ENCODE measurements at places on chromosomes 6 and 20.

DNA sequence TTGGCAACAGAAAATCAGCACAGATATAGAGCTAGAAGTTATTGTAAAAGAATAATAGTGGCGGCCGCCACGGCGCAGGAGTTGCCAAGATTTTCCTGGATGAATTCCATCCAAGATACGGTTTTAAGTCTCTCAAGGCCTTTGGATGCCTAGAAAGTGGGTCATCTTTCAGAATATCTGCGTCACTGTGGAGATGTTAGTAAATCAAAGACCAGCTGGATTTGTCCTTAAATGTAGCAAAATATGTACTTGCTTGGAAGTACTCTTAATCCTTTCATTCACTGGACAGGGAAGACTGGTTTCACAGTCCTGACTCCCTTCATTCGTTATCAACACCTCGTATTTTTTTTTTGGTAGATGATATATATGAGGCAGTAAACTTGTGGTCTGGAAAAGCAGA lies 83.0 kb downstream of the SLC22A3 start:
- peak; percentile 93 for DNase-seq

GRCh38 chr20:45087097-45087790 lies 13.7 kb downstream of the KCNS1 start:
- DNase-seq: no peak

DNA sequence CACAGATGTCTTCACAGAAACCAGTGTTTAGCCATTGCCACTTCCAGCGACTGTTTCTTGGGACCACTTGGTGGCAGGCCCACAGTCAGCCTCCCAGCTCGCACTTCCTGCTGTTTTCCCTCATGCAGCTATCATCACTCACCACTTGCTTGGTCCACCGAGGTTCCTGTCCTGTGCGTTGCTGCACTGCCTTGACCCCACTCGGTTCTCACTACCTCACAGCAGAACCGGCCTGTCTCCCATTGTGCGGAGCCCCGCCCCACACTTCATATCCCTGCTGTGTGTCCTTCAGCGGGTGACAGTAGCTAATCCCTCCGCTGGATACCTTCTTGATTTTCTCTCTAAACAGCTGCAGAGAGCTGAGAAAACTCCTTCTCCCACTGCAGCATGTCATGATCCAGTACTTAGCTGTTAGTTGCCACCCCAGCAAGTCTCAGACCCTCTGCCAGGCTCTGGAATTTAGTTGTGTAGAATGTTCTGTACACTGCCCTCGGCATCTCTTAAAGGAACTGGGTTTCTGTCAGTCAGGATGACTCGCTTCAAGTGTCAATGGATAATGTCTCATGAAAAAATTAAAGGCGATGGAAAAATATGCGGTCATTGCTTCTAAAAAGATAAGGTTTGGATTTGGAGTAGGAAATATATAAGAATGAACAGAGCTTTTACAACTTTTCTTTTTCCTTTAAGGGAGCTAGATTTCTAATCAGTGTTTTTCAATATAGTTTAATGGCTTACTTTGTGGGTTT lies 208.0 kb downstream of the FARS2 start:
- no peak for DNase-seq

GRCh38 chr6:45619994-45620471 lies 242.3 kb upstream of the SUPT3H start:
- no peak for DNase-seq

- no peak for DNase-seq
These were observed 12.0 kb downstream of the TCP1 start for GRCh38 chr6:159777240-159777904.

GRCh38 chr6:159788753-159789376 lies 537 bp downstream of the TCP1 start:
- peak; percentile 15 for DNase-seq

DNA sequence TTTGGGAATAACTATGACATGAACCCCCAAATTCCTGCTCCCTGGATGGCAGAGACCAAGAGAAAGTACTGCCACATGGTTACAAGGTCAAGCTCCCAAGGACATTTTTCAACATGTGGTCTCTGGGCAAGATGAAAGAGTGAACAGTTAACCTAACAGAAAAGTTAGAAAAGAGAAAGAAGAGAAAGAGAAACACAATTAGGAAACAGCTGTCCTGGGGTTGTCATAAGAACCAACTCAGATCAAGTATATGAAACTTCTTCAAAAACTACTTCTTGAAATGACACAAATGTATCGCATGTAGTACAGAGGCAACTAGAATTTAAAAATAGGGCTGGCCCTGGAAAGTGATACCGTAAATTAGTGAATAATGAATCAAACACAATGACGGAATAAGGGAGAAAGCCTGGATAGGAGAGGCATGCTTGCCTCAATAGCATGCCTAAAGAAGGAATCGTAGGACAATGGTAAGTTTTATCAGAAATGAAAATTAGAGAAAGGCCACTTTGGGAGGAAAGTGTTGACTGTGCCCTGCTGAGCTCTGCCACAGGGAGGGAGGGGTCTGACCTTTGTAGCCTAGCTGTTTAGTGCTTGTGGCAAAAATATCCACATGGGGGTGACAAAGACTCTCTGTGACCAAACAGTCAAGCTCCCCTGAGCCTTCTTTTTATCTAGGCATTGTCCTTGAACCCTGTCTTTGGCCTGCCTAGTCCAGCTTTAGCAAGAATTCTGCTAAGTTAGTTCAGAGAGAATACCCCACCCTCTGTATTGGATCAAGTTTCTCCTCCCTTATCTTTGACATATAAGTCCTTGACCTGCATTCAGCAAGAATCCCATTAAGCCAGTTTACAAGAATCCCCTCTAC lies 4.3 kb upstream of the DCBLD1 start:
- no peak for DNase-seq

GRCh38 chr6:66556936-66557335 lies 849.9 kb upstream of the EYS start:
- no peak for DNase-seq

GRCh38 chr6:108732091-108732870 lies 115.9 kb upstream of the ARMC2 start:
- DNase-seq: no peak

DNA sequence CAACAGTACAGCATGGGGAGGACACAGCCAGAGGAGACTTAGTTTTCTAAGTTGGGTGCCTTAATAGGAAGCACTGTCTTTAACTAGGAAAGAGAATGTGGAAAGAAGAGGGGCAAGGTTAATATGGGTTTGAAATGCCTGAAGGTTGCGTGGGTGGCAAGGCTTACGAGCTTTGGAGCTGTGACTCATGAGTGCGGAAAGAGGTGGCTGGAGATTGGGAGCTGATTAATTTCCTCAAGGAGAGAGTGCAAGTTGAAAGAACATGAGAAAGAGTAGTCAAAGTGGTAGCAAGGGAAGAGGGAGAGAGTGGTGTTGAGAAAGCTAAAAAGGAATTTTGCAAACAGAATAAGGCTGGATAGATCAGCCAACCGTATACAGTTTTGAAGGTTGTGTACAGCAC lies 315.1 kb upstream of the PRND start:
- no peak for DNase-seq

- no peak for DNase-seq
These were observed 192.5 kb downstream of the PTPRK start for GRCh38 chr6:128327890-128328289.

GRCh38 chr20:17460119-17460518 lies 71.1 kb downstream of the BFSP1 start:
- DNase-seq: no peak

- no peak for DNase-seq
These were observed 11.7 kb upstream of the IGF2R start for GRCh38 chr6:159957071-159957673.

DNA sequence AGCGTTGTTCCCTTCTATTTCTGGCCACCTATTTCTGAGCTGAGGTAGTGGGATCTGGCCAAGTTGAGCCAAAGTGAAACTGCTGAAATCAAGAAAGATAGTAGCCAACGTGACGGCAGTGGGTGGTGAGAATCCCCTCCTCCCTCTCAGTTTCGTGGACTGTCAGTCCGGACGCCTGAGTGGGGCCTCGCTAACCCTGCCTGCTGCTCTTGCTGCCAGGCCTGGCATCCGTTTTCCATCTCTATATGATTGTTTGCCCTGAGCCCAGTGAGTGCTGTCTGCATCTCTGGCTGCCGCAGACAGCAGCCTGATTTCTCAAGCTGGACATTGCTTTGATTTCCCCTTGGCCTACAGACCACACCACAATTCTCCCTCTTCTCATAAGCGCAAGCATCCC lies 23.5 kb upstream of the PAX1 start:
- DNase-seq: no peak

DNA sequence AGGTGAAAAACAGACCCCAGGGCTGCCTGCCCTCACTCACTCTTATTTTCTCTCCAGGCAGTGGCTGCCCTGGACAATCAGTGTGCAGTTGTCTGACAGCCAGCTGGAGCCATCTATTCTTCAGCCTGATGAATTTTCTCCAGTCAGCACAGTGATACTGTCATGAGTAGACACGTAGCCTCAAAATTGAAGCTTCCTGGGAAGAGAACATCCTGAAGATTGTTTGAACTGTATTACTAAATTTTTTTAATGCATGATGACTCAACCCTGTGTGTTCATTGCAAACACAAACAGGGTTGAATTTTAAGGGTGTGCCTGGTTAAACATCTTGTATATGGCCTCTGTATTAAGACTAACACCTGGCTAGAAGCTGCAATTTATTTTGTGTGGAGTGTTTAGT lies 49.8 kb upstream of the STXBP5 start:
- DNase-seq: no peak

DNA sequence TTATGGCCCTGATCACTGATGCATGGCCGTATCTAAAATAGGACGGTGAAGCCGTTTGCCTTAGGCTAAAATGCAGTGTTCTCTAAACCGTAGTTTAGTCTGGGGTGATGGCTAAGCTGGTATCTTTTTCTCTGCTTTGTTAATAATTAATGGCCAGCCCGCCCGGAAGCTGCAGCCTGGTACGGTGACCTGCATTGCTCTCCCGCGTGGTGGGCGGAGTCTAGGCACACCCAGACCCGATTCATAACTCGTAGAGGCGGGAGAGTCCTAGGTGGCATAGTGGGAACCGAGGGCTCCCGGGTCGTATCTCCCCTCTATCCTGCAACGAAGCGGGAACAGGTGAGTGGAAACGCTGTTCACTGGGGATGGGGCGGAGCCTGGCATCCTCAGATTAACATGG lies 5.5 kb downstream of the CDH4 start:
- DNase-seq: no peak

DNA sequence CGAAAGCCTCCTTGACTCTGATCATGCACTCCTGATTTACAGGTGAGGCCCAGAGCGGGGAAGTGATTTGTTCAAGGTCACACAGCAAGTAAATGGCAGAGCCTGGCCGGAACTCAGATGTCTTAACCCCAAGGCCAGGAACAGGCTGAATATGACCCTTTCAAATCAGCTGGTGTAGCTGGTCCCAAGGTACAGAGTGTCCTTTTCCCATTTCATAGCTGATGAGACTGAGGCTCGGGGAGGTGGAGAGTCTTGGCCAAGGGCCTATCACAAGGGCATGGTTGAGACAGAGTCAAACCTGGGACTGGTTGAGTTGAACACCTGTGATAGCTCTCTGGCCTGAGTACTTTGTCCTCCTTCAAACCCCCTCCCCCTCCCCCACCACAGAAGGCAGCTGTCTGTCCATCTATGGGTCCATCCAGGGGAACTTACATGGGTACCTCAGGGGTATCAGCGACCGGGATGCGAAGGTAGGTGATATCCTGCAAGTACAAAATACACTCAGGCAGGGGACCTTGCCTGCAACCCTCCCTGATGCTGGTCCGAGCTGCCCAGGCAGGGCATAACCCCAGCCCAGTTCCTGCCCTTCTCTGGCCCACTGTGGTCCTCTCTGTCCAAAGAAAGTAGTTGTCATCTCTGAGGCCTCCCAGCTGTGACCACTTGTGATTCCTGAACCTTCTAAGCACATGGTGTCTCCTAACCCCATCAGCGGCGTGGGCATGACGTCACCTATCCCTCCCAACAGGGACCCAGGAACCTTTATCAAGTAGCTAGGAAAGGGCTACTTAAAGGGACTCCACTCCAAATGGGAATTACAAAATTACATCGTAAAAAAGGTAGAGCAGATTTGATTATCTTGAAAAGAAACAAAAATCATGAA lies 5.6 kb downstream of the DUSP15 start:
- DNase-seq: no peak

DNA sequence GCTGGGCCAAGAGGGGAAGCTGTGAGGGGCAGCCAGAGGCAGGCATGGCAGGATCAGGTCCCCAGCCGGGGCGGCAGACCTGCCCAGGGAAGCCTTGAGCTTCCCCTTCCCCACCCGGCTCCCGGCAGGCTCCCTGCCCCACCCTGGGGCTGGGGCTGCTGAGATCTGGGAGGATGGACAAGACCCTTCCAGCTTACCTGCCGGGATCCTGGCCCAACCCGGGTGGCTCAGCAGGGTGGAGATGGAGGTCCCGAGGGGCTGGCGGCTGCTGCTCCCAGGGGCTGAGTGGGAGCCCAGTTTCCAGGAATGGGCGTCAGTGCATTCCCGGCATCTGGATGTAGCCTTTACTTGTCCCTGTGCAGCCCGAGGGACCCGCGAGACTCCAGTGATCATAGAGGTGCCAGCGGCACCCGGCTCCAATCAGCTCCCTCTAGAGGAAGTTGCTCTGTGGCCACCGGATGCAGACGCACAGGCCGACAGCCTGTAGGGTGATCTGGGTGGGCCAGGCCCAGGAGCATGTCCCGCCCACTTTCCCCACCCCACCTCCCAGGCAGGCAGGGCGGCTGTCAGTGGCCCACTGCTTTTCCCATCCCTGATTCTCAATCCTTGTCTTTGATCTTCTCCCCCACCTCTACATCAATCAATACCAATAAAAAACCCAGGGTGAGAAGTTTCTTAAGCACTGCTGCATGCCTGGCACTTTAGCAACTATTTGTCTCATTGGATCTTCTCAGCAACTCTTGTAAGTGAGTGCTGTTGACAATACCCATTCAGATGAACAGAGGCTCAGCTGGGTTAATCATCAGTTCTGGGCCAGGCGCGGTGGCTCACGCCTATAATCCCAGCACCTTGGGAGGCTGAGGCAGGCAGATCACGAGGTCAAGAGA lies at the start of gene BAK1:
Gene BAK1, minus strand, starts transcription at position 449 of the 887 bp plus-strand sequence. CDS start 2,672 bp downstream, outside the sequence.
- DNase-seq: peak; percentile 94

DNA sequence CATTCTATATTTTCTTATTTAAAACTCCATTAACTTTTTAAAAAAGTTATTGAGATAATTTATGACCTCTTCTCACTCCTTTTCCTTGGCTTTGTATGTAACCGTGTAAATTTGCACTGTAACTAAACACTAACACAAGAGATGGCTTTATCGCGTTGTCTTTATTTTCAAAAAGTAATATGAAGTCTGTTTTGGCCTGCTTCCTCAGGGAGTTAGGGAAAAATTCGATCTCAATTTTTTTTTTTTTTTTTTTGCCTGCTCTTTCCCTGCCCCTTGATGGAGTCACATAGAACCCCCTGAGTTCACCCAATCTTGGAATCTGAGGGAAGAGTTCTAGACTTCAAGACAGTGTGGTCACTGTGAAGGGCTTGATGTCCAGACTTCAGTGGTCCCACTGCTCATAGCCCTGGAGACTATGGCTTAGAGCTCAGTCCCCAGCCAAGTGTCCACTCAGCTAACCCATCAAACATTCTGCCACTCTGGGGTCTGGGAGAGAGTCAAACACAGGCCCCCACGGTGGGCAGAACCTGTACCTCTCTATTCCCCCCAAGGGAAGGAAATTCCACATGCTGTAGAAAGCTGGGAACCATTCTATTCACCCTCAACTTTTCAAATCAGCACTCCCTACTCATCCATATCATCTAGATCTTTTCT lies 15.7 kb upstream of the TBC1D22B start:
- DNase-seq: no peak

- no peak for DNase-seq
These were observed 16.3 kb upstream of the REV3L start for GRCh38 chr6:111499269-111499793.
